ENCODE measurements at places on chromosomes 3 and 15. TPM values are rescaled to one million over a fixed set of nuclear protein-coding genes. Genes with fewer than 3 reads are reported as not detected.

SLC24A5 gene
- total RNA-seq = not detected

DNAH12 gene
- total RNA-seq = under 0.01 TPM

IL5RA gene
- not detected for total RNA-seq

GRCh38 chr15:45919806-45920205 is 285.0 kb downstream of the SQOR start:
- DNase-seq = peak; percentile 8

DNA sequence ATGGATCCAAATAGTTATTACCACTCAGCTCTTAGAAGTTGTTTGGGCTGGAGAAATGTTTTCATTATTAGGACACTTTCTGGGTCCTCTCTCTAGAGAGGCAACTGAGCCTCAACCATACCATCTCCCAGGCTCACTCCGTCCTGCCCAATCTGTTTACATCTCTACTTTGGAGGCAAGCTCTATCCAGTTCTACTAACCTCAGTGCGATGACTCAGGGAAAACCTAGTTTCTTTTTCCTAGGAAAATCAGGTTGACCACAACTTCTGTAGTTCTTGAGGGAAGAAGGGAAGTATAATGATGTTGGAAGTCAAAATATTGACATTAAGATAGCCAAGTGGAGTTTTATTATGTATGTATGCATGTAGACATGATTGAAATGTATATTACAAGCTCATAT is 40.4 kb downstream of the LPP start:
- DNase-seq = peak; percentile 81

DNA sequence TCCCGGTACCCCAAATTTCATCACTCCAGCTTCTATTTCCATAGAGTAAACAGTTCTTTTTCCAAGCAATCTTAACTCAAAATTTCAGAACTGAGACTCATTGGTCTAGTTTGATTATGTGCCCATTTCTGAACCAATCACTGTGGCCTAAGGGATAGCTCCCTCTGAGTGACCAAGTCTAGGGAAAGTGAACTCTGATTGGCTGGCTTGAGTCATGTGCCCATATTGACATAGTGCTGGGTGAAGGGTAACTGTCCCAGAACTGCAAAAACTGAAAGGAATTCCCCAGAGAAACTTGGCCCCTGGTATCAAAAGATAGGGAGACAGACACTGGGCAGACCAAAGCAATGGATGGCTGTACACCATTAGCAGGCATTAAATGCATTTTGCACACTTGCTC is 171.2 kb upstream of the WNT5A start:
- no peak for DNase-seq

DNA sequence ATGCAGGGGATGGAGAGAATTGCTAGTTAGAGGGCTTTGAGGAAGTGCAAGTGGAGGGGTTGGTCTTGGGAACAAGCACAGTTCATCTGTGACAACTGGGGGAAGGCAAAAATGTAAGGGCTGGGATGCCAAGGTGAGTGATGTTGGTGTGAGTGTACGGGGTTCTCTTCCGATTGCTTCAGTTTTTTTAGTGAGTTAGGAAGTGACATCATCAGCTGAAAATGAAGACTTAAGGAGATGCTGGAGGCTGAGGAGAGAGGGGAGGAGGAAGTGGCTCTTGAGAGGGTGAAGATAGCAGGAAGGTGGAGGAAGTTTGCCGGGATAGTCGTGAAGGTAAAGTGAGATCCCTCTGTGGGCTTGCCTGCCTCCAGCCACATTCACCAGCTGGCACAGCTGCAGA is 12.7 kb downstream of the TICRR start:
- DNase-seq = peak; percentile 78

CALML4 gene
- 0.36 TPM for total RNA-seq

ADGRG7 gene
- not detected for total RNA-seq

CLK3 gene
- 114 TPM for total RNA-seq

- no peak for DNase-seq
Observed at GRCh38 chr3:42846685-42847522, 28.8 kb downstream of the CYP8B1 start.

GRCh38 chr3:110414855-110415254 is 656.8 kb upstream of the NECTIN3 start:
- peak; percentile 88 for DNase-seq

CCDC54 gene
- not detected for total RNA-seq

SEMA3F gene
- total RNA-seq = 9.2 TPM

GRCh38 chr3:13853978-13854296 is 25.9 kb downstream of the WNT7A start:
- DNase-seq = no peak

LMAN1L gene
- not detected for total RNA-seq

DNA sequence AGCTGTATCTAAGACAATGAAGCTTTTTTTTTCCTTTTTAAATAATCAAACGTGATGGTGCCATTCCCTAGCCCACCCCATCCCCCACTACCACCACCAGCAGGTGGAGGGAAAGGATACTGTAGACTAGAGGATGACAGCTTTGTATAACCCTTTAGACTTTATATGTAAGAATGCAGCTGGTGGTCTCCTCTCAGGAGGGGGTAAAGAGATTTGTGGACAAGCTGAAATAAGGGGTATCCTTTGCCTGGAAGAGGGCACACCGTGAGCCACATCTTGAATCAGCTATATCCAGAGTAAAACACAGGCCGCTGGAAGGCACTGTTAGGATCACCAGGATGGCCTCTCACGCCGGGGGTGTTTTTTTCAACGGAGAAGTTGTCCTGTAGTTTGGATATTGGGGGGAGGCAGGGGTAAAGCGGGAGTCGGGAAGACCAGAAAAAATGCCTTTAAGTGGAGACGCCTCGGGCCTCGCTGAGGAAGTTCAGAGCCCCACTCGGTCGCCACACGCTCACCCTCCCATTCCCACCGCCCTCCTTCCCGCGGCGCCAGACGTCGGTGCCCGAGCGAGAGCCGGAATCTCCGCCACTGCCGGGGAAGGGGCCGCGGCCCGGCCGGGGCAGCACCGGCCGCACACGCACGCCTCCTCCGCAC is 986 bp downstream of the KPNA4 start:
- DNase-seq = no peak

DNA sequence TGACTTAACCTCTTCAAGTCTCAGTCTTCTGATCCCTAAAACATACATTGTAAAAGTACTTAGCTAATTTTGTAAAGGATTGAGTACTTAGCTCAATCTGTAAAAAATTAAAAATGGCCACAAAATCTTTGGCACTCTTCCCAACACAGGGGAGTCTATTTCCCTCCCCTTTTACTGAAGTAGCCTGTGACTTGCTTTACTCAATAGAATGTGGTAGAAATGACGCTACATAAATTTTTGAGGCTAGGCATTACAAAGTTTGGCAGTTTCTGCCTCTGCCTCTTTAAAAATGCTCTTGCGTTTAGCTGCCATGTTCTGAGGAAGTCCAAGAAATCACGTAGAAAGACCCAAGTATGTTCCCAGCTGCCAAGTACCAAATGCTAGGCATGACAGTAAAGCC is 80.2 kb downstream of the CBLB start:
- DNase-seq = no peak

GRCh38 chr3:125386811-125387210 is 11.7 kb upstream of the ZNF148 start:
- DNase-seq = peak; percentile 84

PFKFB4 gene
- total RNA-seq = 16.1 TPM

GRCh38 chr15:64574301-64575017 is 114.1 kb downstream of the ZNF609 start:
- DNase-seq = peak; percentile 75

DNA sequence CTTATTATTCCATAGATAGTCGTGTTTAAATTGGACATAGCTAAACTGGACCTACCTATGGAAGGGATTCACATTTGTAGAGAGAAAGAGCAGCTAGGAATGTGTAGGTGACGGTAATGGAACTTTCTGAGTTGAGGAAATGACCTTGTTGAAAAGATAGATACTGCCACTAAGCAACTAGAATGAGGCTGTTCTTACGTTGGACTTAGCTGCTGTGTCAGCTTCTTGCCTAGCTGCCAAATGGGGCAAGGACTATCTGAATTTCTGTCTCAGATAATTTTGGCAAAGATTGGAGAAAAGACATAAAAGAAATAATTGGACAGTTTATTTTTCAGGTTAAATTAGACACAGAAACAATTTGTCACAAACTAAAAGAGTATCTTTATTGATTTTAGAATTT is 68.8 kb downstream of the MEF2A start:
- DNase-seq = no peak

GRCh38 chr15:68230157-68231100 is 901 bp upstream of the CLN6 start:
- DNase-seq = peak; percentile 10

WNT5A gene
- total RNA-seq = 224 TPM

SLC22A14 gene
- total RNA-seq = not detected

- no peak for DNase-seq
Observed at GRCh38 chr3:171700653-171701052, 109.6 kb downstream of the PLD1 start.

DNA sequence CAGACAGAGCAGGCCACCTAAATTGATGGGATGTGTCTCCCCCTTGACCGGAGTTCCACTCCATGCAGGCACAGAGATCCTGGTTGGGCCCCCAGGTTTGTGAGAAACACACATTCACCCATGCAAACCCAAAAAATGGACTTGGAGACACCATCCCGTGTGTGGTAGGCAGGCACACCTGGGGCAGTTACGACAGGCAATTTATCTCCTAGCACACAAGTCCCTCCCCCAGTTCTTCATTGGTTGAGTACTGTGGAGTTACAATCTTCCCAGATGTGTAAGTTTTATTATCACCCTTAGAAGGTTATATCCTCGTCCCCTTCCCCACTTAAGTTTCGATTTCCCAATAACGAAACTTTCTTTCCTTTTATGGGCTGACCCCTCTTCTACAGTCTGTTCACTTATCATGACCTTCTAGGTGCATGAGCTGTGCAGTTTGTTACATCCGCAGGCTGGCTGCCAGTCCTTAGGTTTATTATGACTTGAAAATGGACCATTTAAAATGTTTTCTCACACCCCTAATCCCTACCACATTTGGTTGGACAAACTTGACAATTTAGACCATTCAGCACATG is 27.3 kb downstream of the ARL8B start:
- no peak for DNase-seq

GATM gene
- 0.28 TPM for total RNA-seq

DNA sequence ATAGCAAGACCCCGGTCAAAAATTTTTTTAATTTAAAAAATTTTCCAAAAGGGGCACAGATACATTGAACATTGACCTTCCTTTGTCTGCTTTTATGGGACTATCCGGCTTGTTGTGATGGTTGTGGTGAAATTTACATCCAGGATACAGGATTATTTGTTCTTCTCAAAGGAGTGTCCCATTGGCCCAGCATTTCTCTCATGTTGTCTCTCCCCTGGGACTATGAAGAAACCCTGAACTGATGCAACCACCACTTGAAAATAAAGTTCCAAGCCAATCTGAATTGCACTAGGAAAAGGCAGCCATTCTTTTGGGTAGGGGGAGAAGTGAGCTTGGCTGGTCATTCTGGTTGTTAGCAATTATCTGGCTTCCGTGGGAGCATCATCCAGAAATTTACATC is 58.4 kb downstream of the PPARG start:
- DNase-seq = no peak

FES gene
- 9.7 TPM for total RNA-seq

DNA sequence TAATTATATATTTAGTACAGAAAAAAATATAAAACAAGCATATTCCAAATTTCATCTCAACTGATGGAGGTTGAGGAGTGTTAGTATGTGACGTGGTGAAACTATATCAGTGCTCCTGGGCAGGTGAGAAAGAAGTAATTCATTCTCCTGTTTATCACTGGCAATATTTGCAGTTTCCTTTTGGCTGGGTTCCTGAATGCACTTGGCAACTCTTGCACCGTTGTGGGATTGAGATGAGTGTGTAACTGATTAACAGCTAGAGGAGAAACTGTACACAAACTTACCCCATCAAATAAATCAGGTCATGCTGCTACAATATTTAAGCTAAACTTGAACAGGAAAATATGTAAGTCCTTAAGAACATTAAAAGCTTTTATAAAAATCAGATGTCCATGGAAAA is 2.1 kb upstream of the ATP13A4 start:
- no peak for DNase-seq

DNA sequence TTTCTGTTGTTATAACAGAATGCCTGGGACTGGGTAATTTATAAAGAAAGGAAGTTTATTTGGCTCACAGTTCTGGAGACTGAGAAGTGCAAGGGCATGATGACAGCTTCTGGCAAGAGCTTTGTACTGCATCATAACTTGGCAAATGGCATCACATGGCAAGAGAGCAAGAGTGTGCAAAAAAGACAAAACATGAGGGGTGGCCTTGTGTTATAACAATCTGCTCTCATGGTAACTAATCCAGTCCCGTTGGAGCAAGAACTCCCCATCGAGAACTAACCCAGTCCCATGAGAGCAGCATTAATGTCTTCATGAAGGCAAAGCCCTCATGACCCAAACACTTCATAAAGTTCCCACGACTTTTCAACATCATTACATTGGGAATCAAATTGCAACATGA is 23.2 kb downstream of the SCN11A start:
- no peak for DNase-seq

DNA sequence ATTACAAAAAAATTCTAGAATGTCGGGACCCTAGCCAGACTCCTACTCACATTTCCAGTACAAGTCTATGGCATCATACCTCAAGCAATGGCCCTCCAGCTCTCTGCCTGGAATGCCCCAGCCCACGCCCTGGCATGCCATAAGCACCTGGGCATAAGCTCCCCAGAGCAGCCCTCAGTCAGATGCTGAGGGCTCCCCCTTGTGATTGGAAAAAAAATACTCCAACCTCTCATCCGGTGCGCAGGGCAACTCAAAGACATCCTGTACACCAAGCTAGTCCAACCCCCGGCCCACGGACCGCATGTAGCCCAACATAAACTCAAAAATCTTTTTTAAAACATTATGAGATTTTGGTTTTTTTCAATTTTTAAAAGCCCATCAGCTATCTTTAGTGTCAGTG is 115.4 kb downstream of the NEK10 start:
- peak; percentile 21 for DNase-seq

DNA sequence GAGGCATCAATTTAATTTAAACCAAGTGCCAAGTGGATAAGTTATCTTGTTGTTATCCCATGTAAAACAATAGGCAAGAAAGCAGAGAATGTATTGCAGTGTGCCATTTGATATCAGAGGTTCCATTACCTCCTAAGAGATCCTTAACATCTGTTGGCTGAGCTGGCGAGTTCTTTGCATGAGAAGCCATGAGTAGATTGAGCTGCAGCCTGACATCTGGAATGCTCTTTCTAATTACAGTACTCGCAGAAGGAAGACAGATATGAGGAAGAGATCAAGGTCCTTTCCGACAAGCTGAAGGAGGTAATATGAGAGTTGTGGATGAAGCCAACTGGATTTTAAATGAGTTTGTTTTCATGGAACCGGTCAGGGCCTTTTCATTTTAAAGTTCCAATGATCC is 19.4 kb downstream of the TPM1 start:
- peak; percentile 65 for DNase-seq

- no peak for DNase-seq
Observed at GRCh38 chr3:52234516-52235447, 4.2 kb downstream of the TWF2 start.

NMNAT3 gene
- 0.36 TPM for total RNA-seq

C2CD4A gene
- total RNA-seq = not detected
